Left ventricle myocardium inferior (tissue), 1 donor: ENCODE measurements at places on chromosomes 3 and 15. TPM values are rescaled to one million over a fixed set of nuclear protein-coding genes. Genes with fewer than 3 reads are reported as not detected.

- no peak for DNase-seq
Measured at GRCh38 chr15:43799945-43800285, at the start of gene SERINC4. SERINC4 (minus strand) TSS chr15:43800220; CDS start chr15:43799986, 234 bp downstream.

GRCh38 chr15:68999091-68999490 lies 15.4 kb upstream of the NOX5 start:
- no peak for DNase-seq

DNA sequence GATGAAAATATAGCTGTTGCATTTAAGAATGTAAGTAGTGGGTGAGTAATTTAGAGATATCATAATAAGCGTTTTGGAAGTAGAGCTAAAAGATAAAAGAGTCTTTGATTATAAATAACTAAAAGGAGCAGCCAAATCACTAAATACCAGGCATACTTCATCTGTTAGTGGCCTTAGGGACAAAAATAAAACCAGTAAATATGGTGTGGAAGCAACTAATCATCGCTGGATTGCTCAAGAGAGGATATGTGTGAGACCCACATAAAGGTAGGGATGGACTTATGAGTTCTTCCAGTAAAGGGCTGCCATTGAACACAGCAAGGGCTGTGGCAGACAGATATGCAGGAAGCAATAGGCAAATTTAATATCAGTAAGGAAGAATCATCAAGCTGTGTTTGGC lies 356.2 kb downstream of the CNTN4 start:
- DNase-seq, result no peak

GRCh38 chr3:17931131-17931530 lies 188.7 kb upstream of the TBC1D5 start:
- DNase-seq, result no peak

DNA sequence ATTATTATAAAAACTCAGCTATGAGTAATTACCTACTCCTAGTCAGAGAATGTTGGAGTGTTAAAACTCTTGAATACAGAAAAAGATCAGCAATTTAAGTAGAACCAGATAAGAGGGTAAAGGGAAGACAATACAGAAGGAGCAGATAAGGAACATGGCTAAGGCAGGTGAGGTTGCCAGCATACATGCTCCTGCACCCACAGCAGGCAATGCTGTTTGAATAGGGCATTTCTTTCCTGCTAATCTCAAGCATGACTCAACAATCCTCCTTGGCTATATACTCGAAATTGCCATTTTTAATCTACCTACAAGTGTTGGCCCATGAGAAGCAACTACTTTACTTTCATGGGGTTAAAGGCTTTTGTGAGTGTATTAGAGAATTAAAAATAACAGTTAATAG lies 494.5 kb downstream of the DIPK2A start:
- no peak for DNase-seq

- DNase-seq, result no peak
Measured at GRCh38 chr3:184503647-184504046, 57.9 kb upstream of the EPHB3 start.

DNA sequence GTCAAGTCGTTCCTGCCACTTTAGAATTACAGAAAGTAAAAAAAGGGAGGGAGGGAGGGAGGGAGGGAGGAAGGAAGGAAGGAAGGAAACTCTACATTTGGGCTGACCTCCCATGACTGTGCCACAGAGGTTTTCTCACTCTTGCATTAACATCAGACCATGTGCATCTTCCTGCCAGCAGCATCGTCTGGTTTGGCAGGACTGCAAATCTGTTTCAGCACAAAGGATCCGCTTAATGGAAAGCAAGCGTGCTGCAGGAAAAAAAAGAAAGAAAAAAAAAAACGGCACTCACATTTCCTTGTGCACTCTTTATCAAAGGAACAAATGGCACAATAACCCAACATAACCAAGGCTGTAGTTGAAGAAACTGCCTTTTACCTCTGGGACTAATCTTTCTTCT lies 148.8 kb upstream of the HES1 start:
- no peak for DNase-seq

DNA sequence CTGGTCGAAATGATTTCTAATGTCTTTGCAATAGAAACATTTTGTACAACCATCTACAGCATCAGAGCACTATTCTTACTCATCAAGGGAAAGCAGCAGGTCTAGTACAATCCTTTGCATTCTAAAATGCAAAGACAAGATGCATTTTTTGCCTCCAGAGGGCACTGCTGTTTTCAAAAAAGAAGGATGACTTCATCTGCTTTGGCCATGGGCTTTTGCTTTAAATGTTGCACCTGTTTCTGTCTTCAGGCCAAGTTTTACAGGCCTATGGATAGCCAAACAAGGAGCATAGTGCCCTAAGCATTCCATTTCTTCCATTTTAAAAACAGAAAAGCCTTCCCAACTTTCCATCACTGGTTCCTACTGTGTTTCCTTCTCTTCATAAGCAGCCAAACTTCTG lies 3.4 kb downstream of the PARP9 start:
- DNase-seq, result no peak

AGBL1 gene
- not detected for total RNA-seq

ZCWPW2 gene
- total RNA-seq, result 2.2 TPM

GRCh38 chr15:49439678-49440395 lies 16.8 kb downstream of the FGF7 start:
- DNase-seq, result no peak

DNA sequence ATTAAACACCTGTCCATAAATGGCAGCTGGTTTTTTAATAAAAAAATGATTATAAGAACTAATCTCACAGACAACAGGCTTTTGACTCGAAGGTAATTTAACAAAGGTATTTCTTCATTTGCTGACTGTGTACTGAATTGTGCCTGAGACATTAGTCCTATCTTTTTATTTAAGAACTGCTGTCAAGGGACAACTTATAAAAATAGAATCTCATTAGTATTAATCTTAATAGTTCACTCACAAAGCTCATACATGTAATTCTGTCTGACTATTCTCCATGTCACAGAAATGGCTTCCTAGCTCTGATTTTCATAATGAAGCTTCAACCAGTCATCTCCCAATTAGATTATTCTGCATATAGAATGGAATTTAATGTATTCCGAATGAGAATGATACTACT lies 276.9 kb upstream of the PDZRN3 start:
- no peak for DNase-seq

SCG3 gene
- total RNA-seq, result not detected

CHST13 gene
- total RNA-seq, result 0.11 TPM

DNA sequence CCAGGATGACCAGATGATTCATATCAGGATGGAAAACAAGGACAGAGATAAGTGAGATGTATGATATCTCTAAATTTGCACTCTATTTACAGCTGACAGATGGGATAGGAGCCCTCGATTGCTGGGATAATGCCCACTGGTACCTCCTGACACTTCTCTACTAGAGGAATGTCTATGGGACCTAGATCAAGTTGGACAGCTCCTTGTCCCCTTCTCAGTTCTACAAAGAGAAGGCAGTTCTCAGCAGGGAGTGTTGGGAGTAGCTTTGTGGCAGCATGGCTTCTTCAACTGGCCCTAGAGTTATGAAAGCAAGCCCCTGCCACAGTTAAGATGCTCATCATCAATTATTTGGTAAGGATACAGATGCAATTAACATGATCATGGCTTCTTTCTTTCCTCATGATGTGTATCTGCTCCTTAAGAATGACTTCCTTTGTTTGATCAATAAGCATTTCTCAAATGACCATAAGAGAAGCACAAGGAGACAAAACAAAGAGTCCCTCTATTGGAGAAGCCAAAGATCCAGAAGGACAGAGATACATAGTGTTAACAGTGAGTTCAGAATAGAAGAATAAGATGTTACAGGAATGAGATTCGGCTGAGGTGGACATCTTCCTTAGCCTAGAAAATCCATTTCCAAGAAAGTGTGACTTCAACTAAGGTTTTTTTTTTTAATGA lies 481.3 kb downstream of the NAALADL2 start:
- no peak for DNase-seq

DNA sequence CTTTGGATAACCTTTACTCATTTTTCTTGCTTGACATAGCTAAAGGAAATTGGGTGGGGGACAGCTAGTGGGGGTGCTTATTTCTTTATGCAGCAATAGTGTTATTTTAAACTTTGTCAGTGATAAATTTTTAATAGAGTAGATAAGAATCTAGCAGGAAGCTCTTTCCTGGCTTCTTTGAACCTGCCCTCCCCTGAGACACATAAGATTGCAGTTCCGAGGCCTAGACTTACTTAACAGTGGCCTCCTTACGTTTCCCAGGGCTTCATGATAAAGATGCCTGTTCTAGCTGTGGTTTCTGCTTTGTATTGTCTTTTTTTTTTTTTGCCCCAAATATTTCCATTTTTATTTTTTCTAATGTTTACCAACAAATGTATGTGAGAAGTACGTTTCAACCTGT lies 170.1 kb downstream of the VPS8 start:
- no peak for DNase-seq

SENP8 gene
- total RNA-seq, result 6.5 TPM

GRCh38 chr3:13598926-13599886 lies 50.3 kb downstream of the FBLN2 start:
- DNase-seq, result no peak

- DNase-seq, result no peak
Measured at GRCh38 chr3:116630494-116630893, 79.1 kb upstream of the TUSC7 start.

RBP2 gene
- not detected for total RNA-seq

DNA sequence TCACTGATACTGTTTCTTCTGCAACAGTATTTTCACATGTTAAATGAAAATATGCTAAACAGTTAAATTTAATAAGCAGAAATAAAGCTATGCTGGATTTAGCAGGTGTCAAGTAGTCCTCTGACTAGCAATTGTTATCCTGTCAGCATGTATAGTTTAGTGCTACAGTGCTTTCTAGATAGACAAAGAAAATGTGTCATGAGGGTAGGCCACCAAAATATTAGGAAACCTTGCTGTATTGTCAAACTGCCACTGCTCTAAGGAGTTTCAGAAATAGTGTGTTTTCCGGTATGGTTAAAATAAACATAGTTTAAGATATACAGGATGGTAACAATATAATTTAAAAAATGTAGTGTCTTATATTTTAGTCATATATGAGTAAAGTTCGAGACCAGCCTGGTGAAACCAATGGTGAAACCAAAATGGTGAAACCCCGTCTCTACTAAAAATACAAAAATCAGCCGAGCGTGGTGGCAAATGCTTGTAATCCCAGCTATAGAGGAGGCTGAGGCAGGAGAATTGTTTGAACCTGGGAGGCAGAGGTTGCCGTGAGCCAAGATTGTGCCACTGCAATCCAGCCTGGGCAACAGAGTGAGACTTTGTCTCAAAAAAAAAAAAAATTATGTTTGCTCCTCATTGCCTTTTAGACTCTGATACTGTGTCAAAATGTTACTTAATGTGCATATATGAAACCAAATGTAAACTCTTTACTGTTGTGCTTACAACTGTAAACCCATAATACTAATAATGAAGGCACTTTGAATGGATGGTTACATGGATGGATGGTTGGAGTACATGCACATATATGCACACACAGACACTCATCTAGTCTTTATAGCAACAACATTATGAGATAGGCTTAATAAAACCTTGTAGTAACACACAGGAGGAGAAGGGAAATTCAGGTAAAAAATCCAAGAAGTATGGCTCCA lies 204.8 kb downstream of the RSRC1 start:
- DNase-seq, result no peak
